ENCODE measurements at places on chromosomes 16 and 17.

DNA sequence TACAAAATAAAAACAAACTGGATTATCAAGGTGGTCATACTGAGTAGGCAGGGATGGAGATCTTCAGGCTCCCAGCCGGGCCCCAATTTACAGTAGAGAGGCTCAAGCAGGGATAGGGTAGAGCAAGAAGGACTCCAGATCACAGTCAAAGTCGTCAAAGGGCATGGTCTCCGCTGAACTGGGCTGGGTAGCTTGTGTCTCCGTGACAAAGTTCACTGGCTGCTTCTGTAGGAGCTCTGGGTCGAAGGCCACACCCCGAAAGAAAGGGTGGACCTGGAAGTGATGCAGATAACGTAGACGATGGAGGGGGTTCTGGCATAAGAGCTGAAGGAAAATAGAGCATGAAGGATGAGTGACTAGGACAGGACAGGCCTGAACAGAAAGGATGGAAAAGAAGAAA lies 3.6 kb downstream of the RSKR start:
- no peak for DNase-seq

DNA sequence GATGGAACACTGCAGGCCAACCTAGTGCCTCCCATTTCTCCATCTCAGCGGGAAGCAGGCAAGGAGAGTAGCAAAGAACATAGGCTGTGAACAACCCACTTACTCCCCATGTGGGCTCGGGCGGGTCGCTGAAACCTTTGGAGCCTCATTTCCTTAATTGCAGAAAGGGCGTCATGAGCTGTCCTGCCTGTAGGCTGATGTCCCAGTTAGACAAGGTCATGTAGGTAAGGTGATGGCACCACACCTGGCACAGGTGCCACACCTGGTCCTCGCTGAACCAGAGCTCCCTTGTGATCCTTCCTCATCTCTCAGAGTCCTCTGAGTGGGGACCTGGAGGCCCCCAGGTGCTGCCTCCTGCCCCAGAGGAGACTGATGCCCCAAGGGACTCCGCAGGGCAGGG lies 22.9 kb downstream of the ABCC3 start:
- DNase-seq, result no peak

DNA sequence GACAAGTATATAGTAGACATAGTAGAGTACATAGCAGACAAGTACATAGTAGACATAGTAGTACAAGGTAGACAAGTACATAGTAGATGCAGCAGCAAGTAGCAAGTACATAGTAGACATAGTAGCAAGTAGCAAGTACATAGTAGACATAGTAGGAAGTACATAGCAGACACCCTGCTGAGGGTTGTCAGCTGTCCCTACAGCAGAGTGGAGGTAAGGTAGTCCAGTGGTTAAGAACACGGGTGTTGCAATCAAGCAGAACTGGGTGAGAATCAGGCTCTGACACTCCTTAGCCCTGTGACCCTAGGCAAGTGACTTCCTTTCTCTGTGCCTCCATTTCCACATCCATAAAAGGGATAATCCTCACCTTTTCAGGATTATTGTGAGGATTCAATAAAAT lies 94.7 kb downstream of the NOG start:
- no peak for DNase-seq

- no peak for DNase-seq
Measured at GRCh38 chr17:560432-560873, 154.2 kb downstream of the VPS53 start.

GRCh38 chr16:11200592-11200991 lies 55.4 kb downstream of the SOCS1 start:
- no peak for DNase-seq

- no peak for DNase-seq
Measured at GRCh38 chr17:73304438-73304837, 7.4 kb downstream of the CDC42EP4 start.

DNA sequence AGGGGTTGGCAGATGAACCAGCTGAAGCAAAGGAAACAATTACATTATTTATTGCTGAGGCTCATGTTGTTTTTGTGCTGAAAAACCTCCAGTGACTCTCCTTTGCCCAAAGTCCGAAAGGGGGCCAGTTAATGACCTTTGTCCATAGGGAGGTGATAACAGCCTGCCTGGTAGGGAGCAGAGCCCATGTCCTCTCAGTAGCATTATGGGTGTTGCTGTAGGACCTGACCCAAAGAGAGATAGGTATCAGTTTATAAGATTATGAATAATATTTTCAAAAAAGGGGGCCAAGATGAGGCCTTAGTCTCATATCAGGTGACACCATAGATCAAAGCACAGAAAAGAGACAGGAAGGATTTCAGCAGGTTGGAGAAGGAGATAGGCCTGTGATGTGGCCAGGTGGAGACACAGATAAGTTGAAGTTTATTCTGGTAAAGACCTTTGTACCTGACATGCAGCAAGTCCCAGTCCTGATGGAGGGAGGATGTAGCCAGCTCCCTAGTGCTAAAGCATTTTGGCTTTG lies 55.1 kb downstream of the CENPV start:
- no peak for DNase-seq

GRCh38 chr17:13410874-13411273 lies 190.9 kb downstream of the HS3ST3A1 start:
- no peak for DNase-seq

All from COR-L47 (cell line).